ENCODE measurements at places on chromosomes 1 and 21.

GRCh38 chr1:61361931-61362330, 279.6 kb downstream of the NFIA start:
- peak; percentile 52 for DNase-seq

GRCh38 chr1:6385488-6386191, 7.9 kb downstream of the ACOT7 start:
- DNase-seq: no peak

GRCh38 chr1:9004700-9005394, 21.4 kb downstream of the SLC2A7 start:
- peak; percentile 62 for DNase-seq

GRCh38 chr21:44024257-44024656, 12.1 kb downstream of the TRAPPC10 start:
- no peak for DNase-seq

DNA sequence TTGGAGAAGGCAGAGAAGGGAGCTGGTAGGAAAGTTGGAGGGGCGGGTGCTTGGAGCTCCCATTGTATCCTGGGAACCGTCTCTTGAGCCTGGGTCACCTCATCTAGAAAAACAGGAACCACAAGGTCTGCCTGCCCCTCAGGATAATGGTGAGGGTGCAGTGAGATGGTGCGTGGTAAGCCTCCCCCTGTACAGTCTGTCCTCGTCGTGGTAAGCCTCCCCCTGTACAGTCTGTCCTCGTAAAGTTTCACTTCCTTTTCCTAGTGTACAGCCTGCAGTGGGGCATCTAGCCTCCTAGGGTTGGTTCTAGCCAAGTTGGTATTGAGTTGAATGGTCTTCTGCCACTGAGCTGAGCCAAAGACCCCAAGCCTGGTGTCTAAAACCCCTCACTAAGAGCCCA, 66.5 kb upstream of the IGSF21 start:
- no peak for DNase-seq

- no peak for DNase-seq
Measured at GRCh38 chr1:28417926-28418637, 48.5 kb downstream of the PHACTR4 start.

- no peak for DNase-seq
Measured at GRCh38 chr1:101992821-101993575, 3.7 kb downstream of the OLFM3 start.

DNA sequence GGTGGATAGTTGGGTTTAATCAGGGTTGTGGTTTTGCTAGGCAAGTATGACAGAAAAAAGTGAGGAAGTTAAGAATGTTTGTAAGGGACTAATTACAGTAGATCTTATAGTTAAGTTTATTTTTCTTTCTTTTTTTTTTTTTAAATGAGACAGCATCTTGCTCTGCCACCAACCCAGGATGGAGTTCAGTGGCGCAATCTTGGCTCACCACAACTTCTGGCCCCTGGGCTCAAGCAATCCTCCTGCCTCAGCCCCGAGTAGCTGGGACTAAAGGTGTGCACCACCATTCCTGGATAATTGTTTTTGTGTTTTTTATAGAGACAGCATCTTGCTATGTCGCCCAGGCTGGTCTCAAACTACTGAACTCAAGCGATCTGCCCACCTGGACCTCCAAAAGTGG, 41.7 kb downstream of the EYA3 start:
- no peak for DNase-seq

DNA sequence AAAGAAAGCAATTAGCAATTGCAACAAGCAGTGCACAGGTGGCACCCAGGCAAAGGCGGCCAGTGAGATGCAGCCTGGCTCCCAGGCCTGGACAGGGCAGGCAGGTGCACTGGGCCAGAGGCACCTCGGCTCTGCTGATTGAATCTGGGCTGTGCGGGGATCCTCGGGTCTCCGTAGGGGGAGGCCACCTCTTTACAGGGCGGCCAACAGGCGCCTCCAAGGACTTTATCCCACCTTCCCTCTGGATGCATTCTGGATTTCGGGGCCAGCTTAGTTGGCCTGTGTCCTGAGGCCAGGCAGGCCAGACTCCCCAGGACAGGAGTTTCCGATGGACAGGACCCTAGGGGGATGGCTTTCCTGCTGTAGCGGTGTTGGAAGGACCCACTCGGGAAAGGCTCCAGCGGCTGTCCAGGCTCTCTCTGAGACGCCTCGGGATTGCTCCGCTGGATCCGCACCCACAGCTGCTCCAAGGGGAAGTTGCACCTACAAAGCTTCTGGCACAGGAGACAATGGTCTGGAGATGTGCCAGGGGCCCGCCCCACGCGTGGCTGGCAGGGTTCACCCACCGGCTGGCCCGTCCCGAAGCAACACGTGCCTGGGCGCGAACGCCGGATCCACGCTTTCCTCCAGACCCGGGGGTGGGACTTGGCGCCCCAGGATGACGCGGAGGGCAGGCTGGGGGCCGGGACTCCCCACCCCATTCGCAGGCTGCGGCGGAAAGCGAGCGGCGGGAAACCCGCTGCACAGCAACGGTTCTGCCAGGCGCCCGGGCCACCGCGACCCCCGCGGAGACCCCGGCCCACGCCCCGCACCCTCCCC, 810 bp downstream of the SLC19A1 start:
- DNase-seq: peak; percentile 42

GRCh38 chr21:34959607-34960006, 89.5 kb downstream of the RUNX1 start:
- DNase-seq: no peak

GRCh38 chr1:64601207-64601606, 131.3 kb downstream of the CACHD1 start:
- DNase-seq: peak; percentile 57

DNA sequence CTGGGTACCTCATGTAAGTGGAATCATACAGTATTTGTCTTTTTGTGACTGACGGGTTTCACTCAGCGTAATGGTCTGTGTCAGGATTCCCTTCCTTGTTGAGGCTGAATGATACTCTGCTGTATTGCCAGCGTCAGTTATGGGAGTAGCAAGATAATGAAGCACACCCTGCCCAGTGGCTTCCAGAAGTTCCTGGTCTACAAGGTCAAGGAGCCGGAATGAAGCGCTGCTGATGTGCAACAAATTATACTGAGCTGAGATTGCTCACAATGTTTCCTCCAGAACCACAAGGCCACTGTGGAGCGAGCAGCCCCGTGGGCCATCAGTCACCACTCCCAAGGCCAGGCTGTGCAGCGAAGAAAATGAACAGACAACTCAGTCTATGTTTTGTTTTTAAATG, 24.0 kb upstream of the TDRD10 start:
- no peak for DNase-seq

DNA sequence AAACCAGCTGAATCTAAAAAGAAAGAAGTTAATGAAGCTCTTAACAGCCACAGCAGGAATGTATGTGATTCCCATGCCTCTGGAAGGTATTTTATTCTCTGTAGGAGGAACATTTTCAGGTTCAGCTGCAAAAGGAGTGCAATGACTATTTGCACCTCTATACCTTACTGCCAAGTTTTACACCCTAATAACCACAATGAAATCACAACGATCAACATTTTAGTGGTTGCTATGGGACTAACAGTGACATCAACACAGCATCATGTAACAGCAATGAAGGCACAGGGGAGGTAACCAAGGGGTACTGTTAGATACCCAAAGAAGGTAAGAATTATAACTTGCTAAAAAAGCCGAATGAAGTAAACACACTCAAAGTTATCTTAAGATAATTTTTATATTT, 116.3 kb upstream of the HP1BP3 start:
- no peak for DNase-seq

- no peak for DNase-seq
Measured at GRCh38 chr1:172453153-172453545, 9.3 kb upstream of the PIGC start.

DNA sequence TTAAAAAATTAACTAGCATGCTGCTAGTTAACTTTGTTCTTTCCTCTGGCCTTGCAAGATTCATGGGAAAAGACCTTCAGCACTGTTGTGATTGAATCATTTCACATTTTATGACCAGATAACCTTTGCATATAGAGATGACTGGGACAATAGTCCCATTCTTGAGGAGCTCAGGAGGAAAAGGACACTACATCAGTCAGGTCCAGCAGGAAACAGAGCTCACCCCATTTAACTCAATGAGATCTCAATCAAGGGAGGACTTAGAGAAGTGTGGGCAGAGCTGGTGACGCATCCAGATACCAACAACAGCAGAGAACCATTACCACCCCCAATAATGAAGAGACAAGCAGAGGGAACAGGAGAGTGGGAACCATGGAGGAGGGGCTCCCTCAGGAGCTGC, 109.4 kb upstream of the GUCA2B start:
- DNase-seq: no peak

DNA sequence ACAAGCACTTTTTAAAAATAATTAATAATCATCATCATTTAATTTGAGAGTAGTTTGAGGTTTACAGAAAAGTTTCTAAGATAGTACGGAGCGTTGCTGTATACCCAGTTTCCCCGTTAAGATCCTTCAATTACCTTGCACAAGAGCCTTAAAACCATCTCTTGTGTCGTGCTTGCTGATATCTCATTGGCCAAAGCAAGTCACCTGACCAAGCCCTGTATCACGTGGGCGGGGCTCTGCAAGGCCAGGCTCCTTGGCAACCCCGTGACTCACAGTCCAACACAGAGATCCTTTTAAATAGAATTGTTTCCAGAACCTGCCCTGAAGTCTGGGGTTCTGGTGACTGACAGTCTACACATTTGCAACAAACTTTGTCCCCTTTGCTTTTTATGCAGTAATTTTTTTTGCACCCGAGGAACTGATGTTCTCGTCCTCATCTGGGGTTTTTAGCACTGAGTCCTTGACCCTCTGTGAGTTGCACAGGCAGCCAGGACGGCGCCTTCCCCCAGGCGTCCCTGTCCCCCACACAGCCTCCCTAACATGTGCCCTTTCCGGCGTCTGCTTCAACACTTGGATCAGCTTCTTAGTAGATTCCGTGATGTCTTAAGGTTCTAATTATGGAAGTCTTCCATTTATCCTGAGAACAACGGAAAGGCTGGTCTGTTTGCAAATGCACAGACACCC, 183.3 kb upstream of the TMEM51 start:
- no peak for DNase-seq

GRCh38 chr1:74637296-74637695, 36.3 kb downstream of the ERICH3 start:
- DNase-seq: peak; percentile 93

DNA sequence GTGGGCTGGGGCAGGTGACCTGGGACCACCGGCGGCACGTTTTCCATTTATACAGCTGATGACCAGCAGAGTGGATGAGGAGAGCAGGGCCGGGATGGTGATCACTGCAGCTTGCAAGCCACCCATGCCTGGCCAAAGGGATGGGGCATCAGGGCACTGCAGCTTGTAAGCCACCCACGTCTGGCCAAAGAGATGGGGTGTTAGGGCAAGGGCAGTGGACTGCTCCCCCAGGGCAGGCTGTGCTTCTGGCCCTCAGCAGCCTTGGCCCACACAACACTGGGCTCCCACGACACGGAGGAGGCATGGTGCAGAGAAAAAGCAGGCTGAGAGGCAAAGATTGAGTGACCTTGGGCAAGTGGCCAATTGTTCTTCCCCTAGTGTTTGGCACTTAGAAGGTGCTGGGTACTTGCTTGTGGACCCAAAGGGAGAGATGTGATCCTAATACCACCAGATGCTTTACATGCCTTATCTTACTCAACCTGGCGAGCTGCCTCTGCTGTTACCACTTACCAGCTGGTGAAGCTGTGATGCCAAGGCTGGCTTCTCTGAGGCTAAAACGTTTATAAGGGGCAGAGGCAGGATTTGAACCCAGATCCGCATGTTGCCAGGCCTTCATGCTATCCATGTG, 48.3 kb downstream of the TRIM62 start:
- DNase-seq: peak; percentile 33

- no peak for DNase-seq
Measured at GRCh38 chr1:210237479-210237878, 4.9 kb downstream of the SERTAD4 start.

DNA sequence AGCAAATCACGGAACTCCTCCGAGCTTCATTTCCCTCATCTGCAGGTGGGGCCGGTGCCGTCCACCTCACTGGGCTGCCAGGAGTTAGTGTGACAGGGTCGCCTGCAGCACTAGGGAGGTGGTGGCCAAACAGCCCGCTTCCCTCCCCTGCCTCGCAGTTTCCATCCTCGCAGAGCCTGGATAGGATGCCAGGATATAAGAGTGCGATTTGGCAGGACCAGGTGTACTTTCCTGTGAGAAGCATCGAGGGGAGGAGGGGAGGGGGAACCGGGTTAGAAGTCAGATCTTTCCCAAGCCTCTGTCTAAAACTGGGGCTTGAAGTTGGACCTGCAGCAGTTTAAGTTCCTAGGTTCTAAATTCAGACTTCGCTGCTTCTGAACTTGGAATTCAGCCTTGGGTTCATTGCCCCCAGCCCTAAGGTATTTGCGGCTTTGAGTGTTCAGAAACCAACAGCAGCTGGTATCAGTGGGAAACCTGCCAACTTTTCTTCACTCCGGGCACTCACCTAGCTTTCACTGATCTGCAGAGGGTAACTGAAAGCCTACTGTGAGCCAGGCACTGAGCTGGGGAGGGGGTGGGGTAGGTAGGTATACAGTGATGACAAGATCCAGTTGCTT, 1.7 kb upstream of the JUN start:
- peak; percentile 50 for DNase-seq

- no peak for DNase-seq
Measured at GRCh38 chr1:59639266-59639665, 175.5 kb upstream of the HOOK1 start.

- no peak for DNase-seq
Measured at GRCh38 chr1:96962751-96963211, 241.2 kb downstream of the PTBP2 start.

DNA sequence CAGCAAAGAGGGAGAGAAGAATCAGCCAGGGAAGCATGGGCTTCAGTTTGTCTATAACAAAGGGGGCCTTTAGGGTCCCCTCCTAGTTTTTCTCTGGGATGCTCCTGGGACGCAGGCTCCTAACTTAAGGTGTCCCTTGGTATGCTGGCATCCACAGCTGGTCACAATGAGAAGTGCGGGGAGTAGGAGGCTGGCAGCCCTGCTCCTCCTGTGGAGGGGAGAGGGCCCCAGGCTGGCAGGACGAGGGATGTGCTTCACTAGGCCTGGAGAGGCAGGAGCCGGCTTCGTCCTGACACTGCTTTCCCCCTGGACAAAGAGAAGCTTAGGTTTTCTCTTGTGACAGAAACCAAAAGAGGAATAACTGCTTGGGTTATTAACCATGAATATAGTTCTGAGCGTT, 67.6 kb downstream of the NENF start:
- DNase-seq: no peak
